Caco-2 (cell line): ENCODE measurements at places on chromosomes 11 and 22. TPM values are rescaled to one million over a fixed set of nuclear protein-coding genes. Genes with fewer than 3 reads are reported as not detected.
A peak's percentile ranks its signal among the peaks of the same experiment; 100 is the strongest.

DNA sequence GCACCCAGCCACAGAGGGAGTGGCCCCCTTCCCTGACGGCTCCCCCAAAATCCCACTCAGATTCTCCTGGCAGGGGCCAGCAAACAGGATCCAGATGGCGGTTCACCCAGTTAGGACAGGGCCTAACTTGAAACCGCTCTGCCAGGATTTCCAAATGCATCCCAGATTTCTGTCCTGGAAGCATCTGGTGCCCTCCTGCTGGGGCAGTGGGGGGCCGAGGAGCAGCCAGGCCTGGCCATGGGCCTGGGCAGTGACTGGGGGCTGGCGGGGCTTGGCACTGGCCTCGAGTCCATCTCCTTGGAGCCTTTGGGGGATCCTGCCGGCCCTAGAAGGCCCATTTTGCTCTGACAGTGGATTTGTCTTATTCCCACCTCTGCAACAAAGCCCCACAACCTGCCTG is 17.9 kb upstream of the EMID1 start:
- DNase-seq = no peak

GRCh38 chr11:114081641-114082414 is 22.3 kb downstream of the ZBTB16 start:
- no peak for DNase-seq

DNA sequence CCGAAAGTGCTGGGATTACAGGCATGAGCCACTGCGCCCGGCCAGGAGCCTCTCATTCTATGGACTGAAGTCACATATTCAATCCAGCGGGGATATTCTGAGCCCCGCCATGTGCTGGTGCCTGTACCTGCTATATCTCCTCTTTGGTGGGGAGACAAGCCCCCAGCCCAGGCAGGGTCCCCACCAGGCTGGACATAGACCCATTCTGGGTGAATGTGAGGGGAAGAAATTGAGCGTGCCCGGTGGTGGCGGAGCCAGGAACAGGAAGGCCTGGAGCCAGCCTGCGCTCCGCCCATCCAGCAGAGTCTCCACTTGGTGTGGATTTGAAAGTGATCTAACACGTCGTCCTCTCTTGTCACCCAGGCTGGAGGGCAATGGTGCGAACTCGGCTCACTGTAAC is 38.0 kb upstream of the CSNK1E start:
- DNase-seq = no peak

GRCh38 chr11:66084821-66085475 is 14.9 kb downstream of the PACS1 start:
- no peak for DNase-seq

GRCh38 chr11:2565447-2566222 is 120.8 kb downstream of the KCNQ1 start:
- no peak for DNase-seq

DNA sequence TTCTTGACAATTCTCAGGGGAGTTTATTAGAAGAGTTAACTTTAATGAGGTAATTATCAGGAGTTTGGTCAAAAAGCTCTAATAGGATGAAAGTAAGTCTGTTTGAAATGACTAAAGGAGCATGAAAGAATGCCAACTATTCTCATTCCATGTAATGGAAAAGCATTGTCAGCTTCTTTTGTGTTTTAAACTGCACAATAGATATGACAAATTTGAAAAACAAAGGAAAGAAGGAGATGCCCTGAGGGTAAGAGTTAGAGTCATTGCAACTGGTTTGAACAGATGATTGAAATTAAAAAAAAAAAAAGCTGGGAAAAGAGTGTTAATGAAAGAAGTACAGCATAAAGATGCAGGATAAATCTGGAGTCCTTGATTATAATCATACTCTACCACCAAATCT is 296.8 kb upstream of the FOLH1 start:
- no peak for DNase-seq

DNA sequence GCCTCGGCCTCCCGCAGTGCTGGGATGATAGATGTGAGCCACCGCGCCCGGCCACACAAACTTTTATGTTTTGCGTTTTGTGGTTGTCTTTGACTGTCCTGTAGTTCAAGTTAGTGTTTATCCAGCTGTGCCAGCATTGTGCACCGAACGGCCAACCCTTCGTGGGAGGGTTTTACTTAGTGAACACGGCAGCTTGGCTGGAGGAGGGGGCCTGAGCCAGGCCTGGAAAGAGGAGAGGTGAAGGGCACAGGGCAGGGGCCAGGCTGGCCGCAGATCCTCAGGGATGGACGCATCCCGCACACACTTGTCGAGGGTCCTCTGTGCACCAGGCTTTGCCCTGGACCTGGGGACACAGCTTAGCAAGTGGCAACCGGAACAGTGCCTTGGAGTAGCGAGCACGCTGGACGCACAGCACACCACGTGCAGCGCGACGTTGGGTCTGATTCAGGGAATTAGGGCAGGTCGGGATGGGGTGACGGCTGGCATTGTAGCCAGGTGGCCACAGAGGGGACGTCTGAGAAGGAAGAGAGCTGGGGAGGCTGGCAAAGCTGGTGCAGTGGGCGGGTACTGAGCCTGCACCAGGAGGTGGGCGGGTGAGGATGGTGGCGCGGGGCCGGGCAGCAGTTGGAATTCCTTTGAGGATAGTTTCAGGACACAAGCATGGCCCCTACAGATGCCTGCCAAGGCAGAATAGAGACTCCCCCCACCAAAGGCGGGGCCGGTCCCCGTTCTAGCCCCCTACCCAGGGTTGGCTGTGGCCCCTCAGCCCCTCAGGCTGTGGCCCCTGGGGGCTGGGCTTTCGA is 13.4 kb downstream of the EPS8L2 start:
- DNase-seq = no peak

GRCh38 chr11:73854680-73855079 is 22.0 kb downstream of the COA4 start:
- no peak for DNase-seq

GRCh38 chr22:40463017-40463631 is 92.7 kb downstream of the SGSM3 start:
- no peak for DNase-seq

GRCh38 chr11:92885600-92885999 is 83.9 kb upstream of the MTNR1B start:
- no peak for DNase-seq

- DNase-seq = peak; percentile 44
These were observed 363.3 kb upstream of the CCDC90B start for GRCh38 chr11:83649528-83649855.

DNA sequence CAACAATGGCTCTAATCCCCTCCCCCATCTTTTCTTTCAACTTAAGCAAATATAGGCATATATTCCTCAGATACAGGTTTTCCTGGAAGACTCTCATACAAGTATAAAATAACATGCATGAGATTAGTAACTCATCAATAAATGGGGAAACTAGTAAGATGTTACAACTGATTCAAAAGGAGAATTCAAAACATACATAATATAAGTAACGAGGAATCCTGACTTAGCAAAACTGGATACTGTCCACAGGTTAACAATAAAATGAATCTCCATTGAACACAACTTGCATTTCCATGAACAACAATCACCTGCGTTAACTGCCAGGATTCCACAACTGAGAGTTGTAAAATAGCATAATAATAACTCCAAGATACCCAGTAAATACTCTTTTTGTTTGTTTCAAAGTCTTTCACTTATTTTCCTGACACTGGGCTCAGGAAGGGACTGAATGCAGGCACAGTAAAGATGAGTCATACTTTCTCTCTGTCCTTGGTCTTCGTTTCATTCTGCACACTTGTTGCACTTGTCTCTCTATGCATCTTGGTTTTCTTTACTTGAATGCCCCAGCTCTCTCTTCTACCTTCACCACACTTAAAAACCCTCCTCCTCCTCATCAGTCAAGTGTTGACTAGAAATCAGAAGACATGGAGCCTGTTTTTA is 8.1 kb downstream of the APIP start:
- no peak for DNase-seq

DNA sequence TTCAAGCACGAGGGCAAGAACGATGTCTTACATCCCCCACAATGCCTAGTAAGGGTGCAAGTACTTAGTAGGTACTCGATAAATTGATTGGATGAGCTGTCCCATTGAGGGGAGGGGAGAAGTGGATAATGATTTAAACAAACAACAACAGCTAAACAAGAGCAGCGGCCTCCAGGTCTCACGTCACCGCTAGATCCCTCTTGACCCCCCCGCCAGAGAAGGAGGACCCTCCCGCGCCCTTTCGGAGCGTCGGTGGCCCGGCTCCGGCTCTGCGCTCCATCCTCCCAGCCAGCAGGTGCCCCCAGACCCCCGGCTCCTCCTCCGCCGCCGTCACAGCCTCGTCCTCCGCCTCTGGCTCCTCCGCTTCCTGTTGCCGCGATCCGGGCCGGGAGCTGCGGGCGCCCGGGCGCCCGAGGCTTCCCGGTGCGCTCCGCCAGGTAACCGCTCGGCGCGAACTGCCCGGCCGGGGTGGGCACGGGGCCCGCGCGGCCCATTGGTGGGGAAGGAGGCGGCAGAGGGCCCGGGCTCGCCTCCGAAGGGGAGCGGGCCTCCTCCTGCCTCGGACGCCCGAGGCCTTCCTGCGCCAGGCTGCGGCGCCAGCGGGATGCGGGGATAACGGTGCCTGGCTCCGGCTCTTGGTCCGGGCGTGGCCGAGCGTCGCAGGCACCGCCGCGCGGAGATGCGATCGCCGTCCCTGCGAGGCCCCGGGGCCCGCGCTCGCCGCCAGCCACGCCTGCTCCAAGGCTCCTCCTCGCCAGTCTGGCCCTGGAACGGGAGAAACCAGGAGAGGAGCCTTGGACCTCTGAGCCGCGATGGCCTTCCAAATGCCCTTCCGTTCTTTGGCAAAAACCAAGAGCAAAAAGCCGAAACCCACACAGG is at the start of gene TLCD5:
Gene TLCD5, plus strand, starts transcription at position 368 of the 879 bp plus-strand sequence. CDS start 2,143 bp downstream, outside the sequence.
- peak; percentile 86 for DNase-seq

- DNase-seq = no peak
These were observed 1.7 kb downstream of the SLC37A4 start for GRCh38 chr11:119029069-119029339.

GRCh38 chr11:19890308-19890707 is 177.7 kb downstream of the NAV2 start:
- no peak for DNase-seq

DNA sequence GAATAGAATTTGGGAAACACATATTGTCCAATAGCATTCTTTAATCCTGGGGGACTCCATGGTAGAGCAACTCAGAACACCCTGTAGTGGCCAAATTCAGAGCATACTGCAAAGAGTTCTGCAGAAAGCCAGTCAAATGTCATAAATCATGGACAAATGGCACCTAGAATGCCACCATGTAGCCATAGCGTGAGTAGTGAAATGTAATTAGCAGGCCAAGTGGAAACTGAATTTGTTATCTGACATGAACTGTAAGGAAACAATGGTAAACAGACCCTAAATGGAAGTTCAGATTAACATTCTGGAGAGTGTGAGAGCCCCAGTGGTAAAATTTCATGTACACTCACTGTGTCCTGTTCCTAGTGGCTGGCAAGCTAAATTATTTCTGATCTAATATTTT is 7.0 kb upstream of the PRSS23 start:
- DNase-seq = no peak

DNA sequence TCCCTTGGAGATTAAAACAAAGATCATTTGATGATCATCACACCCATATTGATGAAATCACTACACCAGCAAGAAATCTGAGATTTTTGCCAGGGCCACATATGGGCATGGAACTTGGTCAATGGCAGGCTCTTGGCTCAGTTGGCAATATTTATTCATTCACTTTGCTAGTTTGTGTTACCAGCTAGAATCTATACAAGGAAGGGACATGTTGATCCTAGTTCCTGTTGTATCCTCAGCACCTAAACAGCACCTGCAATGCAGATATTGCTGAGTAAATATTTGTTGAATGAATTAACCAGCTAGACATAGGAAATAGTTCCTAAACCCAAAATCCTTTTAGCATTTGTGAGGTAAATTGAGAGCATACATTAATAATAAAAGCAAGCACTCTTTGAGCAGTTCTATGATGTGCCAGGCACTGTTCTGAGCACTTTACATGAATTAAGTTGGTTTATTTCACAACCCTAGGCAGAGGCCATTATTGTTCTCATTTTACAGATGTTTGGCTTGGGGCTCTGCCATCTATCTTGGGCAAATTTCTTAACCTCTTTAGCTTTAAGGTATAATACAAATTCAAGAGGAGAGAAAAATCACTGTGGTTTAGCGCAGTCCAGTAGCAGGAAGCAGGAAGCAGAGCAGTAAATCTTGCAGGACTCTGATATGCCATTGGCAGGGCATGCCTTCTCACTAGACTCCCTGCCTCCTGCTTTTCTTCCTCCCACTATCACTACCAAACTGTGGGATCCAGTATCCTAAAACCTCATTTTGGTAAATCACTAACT is 1.6 kb downstream of the TRIM68 start:
- no peak for DNase-seq

- peak; percentile 44 for DNase-seq
These were observed 636 bp downstream of the KCNQ1OT1 start for GRCh38 chr11:2699185-2699530.

- no peak for DNase-seq
These were observed 237.3 kb upstream of the NCAM1 start for GRCh38 chr11:112723676-112724495.

GRCh38 chr11:133816146-133816870 is 29.0 kb downstream of the SPATA19 start:
- DNase-seq = no peak

DNA sequence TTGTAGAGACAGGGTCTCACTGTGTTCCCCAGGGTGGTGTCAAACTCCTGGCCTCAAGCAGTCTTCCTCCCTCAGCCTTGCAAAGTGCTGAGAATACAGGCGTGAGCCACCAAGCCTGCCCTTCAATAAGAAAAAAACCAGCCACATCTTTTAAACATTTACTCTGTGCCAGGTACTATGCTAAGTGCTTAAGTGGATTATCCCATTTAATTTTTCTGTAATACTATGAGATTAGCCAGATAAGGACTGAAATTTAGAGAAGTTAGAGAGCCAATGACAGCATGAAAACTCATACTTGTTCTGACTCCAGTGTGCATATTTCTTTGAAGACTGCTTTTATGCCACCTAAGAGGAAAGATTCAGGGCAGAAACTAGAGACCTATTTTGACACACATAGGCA is 35.7 kb downstream of the PPME1 start:
- DNase-seq = no peak

DNA sequence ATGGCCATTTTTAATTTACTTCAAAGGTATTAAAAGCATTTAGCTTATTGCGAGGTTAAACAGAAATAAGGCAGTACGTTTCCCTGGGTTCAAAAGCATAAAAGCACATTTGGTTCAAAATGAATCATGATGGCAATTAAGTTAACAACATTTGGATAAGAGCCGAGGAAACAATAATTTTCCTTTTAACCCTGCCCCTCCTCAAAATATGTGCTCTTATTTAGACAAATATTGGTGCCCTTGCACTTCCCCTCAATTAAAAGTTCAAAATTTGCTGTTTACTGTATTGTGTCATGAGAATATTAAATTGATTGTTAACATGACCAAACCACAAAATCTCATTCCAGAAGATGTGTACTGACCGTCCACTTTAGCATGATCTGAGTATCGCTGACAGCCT is 48.7 kb downstream of the VSIG10L2 start:
- DNase-seq = no peak

The CHRDL2 gene
- total RNA-seq = 2.5 and 3.4 TPM in 2 replicates

The MS4A2 gene
- not detected in 2 replicates for total RNA-seq

The ABCG4 gene
- 0.18 TPM in 1 of 2 replicates, not detected in the other for total RNA-seq

The CNGA4 gene
- total RNA-seq = 0.56 TPM in 1 of 2 replicates, not detected in the other

The NPTXR gene
- total RNA-seq = 12.8 and 16.4 TPM in 2 replicates

The IGLL1 gene
- total RNA-seq = not detected in 2 replicates

The NCF4 gene
- total RNA-seq = not detected in 2 replicates

The OMP gene
- total RNA-seq = 0.70 and 2.5 TPM in 2 replicates

The SYNGR1 gene
- total RNA-seq = 20.2 and 21.9 TPM in 2 replicates

The RTCB gene
- total RNA-seq = 105 and 112 TPM in 2 replicates

The BCL2L13 gene
- total RNA-seq = 33.7 and 34.3 TPM in 2 replicates

The CASP5 gene
- total RNA-seq = 1.4 and 1.5 TPM in 2 replicates

The NRXN2 gene
- total RNA-seq = 6.5 and 7.6 TPM in 2 replicates

The SAA4 gene
- not detected in 2 replicates for total RNA-seq

The NCAPD3 gene
- total RNA-seq = 97.8 and 108 TPM in 2 replicates
